M059J (cell line): ENCODE measurements at places on chromosomes 6 and 20. TPM values are rescaled to one million over a fixed set of nuclear protein-coding genes. Genes with fewer than 3 reads are reported as not detected.

The PLEKHG1 gene
- not detected in 2 replicates for total RNA-seq

DNA sequence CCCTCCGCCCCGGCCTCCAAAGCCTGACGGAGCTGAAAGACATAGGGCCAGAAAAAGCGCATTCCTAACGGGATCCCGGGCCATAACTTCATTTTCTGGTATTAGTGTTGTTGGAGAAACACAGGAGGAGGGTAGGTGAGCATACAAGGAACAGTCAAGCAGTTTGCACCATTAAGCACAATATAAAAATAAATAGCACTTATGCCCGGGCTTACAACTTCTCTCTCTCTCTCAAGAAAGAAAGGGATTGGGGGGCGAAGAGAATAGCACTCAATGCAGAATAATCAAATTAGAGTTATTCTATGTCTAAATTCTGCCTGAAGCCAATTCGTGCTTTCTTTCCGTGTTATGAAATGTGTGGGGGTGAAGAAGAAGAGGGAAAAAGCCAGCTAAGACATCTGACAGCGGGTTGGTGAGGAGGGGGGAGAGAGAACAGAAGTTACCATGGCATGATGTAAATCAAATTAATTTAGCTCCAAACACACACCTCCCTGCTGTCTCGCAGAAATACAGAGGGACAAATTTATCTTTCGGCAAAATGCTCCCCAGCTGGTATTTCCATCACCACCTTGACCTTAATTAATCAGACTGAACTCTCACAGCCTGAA lies 508 bp upstream of the METTL24 start:
- no peak for DNase-seq

The PDCD2 gene
- 114 and 126 TPM in 2 replicates for total RNA-seq

The GGT7 gene
- total RNA-seq: 2.1 and 2.6 TPM in 2 replicates

GRCh38 chr6:120938876-120939472 lies 395.3 kb downstream of the TBC1D32 start:
- no peak for DNase-seq
